ENCODE measurements at places on chromosomes 6 and 20.

DNA sequence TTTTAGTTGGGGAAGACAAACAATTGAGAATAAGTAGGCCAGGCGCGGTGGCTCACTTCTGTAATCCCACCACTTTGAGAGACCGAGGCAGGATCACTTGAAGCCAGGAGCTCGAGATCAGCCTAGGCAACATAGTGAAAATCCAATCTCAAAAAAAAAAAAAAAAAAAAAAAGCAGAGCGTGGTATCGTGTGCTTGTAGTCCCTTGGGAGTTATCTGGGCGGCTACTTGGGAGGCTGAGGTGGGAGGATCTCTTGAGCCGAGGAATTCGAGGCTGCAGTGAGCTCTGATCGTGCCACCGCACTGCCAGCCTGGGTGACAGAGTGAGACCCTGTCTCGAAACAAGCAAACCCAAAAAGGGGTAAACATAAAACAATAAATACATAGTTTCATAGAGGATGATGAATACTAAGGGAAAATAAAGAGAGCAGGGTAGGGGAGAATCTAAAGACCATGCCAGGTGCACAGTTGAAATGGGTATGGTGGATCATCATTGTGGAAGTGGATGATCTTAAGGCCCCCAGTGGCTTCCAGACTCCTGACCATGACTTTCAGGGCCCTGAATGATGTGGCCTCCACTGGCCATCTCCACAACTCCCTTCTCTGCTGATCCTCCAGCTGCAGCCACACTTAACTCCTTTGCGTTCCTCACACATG lies 947 bp downstream of the POFUT1 start:
- no peak for DNase-seq

GRCh38 chr6:157941101-157941863 lies 40.4 kb upstream of the SYNJ2 start:
- no peak for DNase-seq

DNA sequence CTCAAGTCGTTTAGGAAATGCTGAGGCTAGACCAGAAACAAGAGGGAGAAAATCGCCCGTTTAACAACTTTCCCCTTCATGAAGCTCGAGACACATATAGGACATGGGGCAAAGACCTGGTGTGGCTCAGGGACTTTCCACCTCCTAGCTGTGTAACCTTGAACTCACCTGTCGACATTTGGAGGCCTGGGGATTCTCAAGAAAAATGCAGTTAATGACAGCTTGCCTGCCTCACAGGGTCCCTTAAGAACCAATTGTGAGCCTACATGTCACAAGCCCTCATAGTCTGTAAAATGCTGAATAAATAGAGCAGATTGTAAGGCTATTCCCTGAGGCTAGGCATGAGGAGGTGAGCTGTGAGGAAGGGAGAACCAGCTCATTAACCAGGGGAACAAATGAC lies 35.1 kb downstream of the MGME1 start:
- DNase-seq, result no peak

DNA sequence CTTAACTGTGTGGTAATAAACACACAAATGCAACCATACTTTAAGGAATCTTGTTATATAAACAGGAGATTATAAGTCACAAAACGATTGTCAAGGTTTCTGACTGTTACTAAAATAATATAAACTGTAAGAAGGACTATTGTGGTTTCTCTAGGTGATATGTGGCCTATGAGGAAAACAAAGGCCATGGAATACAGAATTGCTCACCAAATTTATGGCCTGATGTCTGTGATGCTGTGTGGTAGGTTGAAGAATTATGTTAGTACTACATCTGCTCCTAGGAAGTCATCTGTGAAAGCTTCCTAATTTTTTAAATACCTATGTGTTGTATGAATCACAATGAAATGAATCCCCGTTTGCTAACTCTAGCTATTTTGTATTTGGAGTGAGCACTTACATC lies 875.4 kb upstream of the MAP3K7 start:
- no peak for DNase-seq

DNA sequence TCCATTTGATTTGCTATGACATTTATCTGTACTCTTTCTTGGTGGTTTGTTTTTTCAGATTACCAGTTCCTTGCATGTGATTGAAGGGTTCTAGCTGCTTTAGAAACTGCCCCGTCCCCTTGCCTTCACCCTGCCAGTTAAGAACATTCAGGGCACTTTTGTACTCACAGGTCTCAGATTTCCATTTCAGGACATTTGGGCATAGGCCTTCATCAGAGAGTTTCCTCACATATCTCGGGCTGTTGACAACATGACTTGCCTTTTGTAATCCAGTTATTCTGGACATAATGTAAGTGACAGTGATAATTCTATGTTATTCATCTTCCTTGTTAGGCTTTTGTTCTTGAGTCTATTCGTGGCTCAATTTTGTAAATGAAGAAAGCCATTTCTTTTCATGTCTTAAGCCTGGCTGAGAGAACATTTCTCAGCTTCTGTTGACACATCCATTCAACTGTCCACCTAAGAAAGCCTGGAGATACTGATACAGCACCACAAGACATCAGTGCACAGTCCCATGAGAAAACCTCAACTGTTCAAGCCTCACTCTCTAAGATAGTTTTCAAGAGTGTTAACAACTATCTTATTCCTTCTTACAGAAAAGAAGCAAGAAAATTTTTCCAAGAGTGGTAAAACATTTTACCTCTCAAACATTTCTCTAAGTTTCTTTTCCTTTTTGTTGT lies 209.3 kb upstream of the SGK1 start:
- DNase-seq, result no peak

- no peak for DNase-seq
These were observed 568.5 kb upstream of the JAG1 start for GRCh38 chr20:11242320-11242719.

GRCh38 chr6:97666889-97667288 lies 383.9 kb upstream of the MMS22L start:
- DNase-seq, result no peak

- no peak for DNase-seq
These were observed 106.8 kb upstream of the PDE10A start for GRCh38 chr6:165769884-165770283.

- DNase-seq, result no peak
These were observed 40.6 kb upstream of the JAG1 start for GRCh38 chr20:10714236-10714975.

GRCh38 chr6:31352683-31353383 lies 4.1 kb downstream of the HLA-B start:
- no peak for DNase-seq

DNA sequence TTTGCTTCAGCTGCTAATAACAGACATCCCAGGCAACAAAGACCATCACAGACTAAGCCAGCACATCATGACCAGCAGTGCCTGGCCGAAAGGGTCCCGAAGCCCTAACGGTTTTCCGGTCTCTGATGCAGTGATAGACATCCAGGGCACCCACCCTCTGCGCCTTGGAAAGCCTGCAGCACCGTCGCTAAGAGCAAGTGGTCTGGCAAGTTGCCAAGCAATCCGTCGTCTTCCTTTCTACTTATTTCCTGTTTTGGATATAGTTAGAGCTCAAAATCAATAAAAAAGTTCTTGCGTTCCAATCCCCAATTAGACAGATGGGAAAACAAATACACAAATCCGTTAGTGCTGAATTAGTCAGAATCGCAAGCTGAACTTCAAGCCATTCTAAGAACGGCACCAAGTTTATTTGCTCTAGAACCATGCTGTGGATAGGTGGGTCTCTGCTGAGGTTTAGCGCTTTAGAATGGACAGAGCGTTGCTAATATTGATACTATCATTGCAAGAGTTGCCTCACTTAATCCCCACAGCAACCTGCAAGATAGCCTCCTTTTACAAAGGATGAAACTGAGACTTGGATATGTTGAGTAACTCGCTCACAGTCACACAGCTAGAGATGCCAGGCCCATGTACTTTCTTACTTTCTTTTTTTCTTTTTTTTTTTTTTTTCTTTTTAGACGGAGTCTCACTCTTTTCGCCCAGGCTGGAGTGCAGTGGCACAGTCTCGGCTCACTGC lies 163.3 kb upstream of the SNX9 start:
- no peak for DNase-seq

DNA sequence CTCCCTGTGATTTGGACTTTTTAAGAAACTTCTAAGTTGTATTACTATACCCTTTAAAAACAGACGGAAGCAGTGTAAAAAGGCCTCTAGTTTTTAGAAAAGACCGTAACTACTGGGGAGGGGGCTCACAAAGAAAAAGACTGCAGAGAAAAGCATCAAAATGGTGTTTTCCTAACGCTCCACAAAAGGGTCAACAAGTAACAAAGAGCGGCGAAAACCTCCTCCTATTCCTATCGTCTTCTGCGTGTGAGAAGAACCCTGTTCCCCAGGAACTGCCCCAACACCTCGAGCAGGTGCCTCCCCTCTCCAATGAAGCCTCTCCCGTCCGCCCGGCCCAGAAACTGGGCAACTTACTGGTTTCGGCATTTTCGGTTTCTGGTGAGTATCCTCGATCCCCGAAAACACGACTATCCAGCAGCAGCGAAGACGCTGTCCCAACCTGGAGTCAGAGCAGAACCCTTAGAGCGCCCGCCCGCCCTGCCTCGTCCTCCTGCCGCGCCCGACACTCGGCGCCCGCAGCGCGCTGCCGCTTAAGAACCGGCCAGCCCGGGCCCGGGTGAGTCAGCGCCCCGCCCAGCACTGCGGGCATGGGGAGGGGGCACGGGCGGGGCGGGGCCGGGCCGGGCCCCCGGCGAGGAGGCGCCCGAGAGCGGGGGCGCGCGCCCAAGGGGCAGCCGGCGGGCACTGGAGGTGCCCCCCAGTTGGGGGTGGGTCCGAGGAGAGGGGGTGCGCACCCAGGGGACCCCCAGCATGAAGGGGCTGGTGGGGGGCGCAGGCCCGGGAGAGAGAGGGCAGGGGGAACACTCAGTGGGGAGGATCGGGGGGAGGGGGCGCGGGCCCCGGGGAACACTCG lies 1.2 kb downstream of the EZR start:
- DNase-seq, result peak; percentile 85
